Stimulated activated CD8-positive, alpha-beta memory T cell treated with anti-CD3 and anti-CD28 coated beads, Interleukin-15, amount 100 ng/mL, for 48 hours (primary cell): ENCODE measurements at places on chromosomes 4 and X.

- DNase-seq, result no peak
Measured at GRCh38 chr4:59966758-59967157, 1233.4 kb upstream of the ADGRL3 start.

- DNase-seq, result no peak
Measured at GRCh38 chrX:144275843-144276242, 392.0 kb downstream of the UBE2NL start.

- DNase-seq, result no peak
Measured at GRCh38 chr4:13670456-13671160, 43.1 kb upstream of the BOD1L1 start.

DNA sequence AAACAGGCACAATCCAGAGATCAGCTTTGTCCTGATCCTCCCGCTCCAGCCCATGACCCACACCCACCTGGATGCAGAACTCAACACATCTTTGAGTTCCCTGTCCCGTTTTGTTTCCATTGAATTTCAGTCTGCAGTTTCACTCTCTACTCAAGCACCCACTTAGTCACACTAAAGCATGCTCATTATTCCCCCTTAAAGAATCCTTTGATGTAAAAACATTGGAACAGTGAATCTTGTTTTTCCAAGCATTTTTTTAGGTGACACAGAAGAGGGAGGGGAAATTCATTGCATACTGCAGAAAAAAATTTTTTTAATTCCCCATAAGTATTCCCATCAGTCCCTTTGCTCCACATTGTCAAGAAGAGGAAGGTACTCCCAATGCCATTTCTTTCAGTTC lies 249.7 kb upstream of the TTC29 start:
- DNase-seq, result no peak

GRCh38 chr4:106595906-106596305 lies 227.3 kb upstream of the GIMD1 start:
- DNase-seq, result no peak

DNA sequence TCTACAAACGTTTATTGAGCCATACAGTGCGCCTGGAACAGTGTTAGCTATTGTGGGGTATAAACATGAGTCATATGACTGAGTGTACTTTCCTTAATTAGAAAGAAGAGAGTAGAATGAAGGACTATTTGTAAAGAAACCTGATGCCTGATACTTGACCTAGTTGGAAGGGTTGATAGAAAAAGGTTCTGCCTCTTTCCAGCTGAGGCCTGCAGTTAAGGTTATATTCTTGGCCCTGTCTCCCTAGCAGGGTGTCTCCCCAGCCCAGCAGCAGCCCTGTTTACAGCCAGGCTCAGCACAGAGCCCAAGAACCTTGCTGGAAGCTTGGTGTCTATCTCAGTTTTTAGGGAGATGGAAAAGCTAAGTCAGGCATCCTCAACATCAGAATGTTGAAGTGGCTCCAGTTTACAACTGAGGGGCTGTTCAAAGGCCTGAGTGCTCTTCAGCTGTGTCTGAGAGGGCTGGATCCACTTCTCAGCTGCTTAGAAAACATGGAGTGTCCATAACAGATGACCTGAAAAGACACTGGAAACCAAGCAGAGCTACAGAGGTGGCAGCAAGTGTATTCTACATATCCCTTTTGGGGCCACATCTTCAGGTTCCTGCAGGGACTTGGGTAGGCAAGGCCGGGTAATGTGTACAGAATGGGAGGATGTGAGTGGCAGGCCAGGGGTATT lies 21.6 kb downstream of the NYX start:
- no peak for DNase-seq

- no peak for DNase-seq
Measured at GRCh38 chrX:23959781-23960180, 52.0 kb downstream of the CXorf58 start.

DNA sequence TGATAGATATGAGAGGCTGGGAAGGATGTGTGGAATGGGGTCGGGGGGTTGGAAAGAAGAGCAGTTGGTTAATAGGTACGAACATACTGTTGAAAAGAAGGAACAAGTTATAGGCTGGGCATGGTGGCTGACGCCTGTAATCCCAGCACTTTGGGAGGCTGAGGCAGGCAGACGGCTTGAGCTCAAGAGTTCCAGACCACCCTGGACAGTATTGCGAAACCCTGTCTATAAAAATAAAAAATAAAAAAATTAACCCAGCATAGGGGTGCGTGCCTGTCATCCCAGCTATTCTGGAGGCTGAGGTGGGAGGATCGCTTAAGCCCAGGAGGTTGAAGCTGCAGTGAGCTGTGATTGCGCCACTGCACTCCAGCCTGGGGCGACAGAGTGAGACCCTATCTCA lies 58.5 kb upstream of the NHSL2 start:
- no peak for DNase-seq

- no peak for DNase-seq
Measured at GRCh38 chr4:93319041-93319440, 509.5 kb upstream of the ATOH1 start.

DNA sequence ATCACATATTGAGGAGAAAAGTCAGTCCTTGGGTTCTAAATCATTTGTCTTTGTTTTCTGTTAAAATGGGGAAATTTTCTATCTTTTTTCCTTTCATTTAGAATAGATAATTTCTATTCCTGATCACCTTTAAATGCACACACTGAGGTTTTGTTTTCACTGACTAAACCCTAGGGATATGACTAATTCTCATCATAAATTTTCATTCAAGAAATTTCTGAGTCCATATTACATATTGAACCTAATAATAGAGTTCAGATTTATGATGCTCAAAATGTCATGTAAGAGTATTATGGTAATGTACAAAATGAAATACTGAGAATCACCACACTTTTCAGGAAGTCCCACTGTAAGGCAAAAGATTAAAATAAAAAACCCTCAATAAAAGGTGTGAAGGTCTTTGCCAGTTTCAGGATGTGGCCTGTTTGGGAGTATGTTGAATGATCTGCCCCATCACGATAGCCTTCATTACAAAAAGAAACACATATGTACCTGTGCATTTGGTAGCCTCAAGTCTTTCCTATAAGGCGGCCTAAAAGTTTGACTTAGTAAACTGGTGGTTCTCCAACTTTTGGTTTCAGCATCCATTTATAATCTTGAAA lies 49.4 kb downstream of the LEF1 start:
- DNase-seq, result no peak
